ENCODE measurements at places on chromosomes 13 and 19.

- DNase-seq: no peak
- H3K27ac ChIP-seq: no peak overlapping the region
- no peak overlapping the region for H3K4me3 ChIP-seq
- H3K27me3 ChIP-seq: no peaks in the 10 kb centered on the region
- H3K36me3 ChIP-seq: no peaks in the 10 kb centered on the region
Measured at GRCh38 chr19:19860756-19861390, 4.8 kb upstream of the ZNF253 start.

- H3K27ac ChIP-seq: no peak overlapping the region
- H3K36me3 ChIP-seq: peaks cover 35% of the 10 kb centered on the region
- no peak overlapping the region for H3K4me3 ChIP-seq
Measured at GRCh38 chr19:19053508-19054314, 10.1 kb upstream of the SLC25A42 start.

DNA sequence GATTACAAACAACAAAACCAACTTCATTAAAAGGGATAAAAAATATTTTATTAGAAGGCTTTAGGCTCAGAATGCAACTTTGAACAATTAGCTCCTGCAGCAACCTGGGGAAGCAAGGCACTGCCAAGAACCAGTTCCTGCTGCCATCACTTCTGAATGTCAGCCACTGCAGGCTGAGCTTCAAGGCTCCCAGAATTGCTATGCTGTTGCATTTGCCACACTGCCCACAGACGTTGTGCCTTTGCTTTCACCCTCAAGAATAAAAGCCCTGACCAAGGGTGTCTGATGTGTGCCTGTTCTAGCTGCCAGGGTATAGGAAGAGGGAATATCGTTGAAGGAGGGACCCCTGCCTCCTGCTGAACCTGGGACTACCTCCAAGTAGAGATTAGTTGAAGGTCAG is 238.4 kb downstream of the ITGBL1 start:
- H3K36me3 ChIP-seq: no peaks in the 10 kb centered on the region
- no peaks in the 10 kb centered on the region for H3K27me3 ChIP-seq
- no peak for DNase-seq
- H3K4me1 ChIP-seq: no peaks in the 10 kb centered on the region

DNA sequence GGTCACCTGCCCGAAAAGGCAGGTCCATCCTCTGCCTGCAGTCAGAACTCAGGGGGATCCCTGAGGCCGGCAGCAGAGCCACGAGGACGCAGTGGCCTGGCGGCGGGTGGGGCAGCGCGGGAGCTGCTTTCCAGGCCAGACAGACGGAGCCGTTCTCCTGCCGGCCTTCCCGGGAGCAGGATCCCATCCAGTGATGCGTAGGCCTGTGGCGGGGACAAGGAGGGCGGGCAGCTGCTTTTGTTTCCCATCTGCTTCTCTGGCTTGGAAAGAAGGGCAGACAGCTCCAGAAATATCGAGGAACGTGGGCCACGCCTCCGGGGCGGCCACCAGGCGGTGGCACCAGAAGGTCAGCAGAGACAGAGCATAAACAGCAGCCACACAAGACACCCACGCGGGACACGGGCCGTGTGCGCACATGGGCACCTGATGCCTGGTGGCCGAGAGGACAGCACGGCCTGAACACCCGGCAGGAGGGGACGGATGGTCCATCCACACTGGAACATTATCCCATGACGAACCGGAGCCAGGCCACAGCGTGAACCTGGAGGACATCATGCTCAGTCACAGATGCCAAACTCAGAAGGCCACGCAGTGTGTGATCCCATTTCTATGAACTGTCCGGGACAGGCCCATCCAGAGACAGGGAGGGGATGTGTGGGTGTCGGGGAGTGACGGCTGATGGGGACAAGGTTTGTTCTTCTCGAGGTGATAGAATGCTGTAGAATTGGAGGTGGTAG is 13.9 kb upstream of the MKNK2 start:
- H3K27me3 ChIP-seq: no peaks in the 10 kb centered on the region
- H3K4me1 ChIP-seq: peaks cover 18% of the 10 kb centered on the region
- no peak for DNase-seq

- H3K27ac ChIP-seq: no peak overlapping the region
- H3K4me1 ChIP-seq: peaks cover 4% of the 10 kb centered on the region
- no peak overlapping the region for H3K4me3 ChIP-seq
- peaks cover 2% of the 10 kb centered on the region for H3K36me3 ChIP-seq
Measured at GRCh38 chr19:35773020-35773806, 2.2 kb upstream of the ARHGAP33 start.

- H3K4me1 ChIP-seq: no peaks in the 10 kb centered on the region
- DNase-seq: no peak
- H3K27me3 ChIP-seq: no peaks in the 10 kb centered on the region
Measured at GRCh38 chr13:112456138-112457056, 80.2 kb downstream of the SPACA7 start.

- no peak for DNase-seq
- no peaks in the 10 kb centered on the region for H3K27me3 ChIP-seq
- no peak overlapping the region for H3K27ac ChIP-seq
- no peak overlapping the region for H3K4me3 ChIP-seq
- H3K36me3 ChIP-seq: no peaks in the 10 kb centered on the region
Measured at GRCh38 chr19:55255618-55256423, 3.0 kb downstream of the PPP6R1 start.

- H3K4me1 ChIP-seq: peaks cover 16% of the 10 kb centered on the region
- no peaks in the 10 kb centered on the region for H3K36me3 ChIP-seq
- no peaks in the 10 kb centered on the region for H3K27me3 ChIP-seq
- no peak overlapping the region for H3K4me3 ChIP-seq
- no peak overlapping the region for H3K27ac ChIP-seq
Measured at GRCh38 chr13:46618694-46619254, 65.8 kb downstream of the LRCH1 start.

Measured in endothelial cell of umbilical vein (primary cell).